Suppressor macrophage (primary cell): ENCODE measurements at places on chromosomes 16 and 17.

DNA sequence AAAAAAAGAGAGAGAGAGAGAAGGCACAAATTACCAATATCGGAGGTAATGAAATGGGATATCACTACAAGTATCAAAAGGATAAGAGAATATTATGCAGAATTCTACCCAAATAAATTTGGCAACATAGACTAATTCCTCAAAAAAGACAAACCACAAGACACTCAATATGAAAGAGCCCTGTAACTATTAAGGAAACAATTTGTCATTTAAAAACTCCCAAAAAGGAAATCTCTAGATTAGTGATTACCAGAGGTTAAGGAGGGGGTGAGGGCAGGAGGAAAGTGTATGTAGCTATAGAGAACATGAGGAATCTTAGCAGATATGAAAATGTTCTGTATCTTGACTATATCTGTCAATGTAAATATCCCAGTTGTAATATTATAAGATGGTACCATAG lies 54.0 kb downstream of the CFDP1 start:
- DNase-seq, result peak; percentile 61

GRCh38 chr16:29809850-29810698 lies 1.9 kb upstream of the PRRT2 start:
- no peak for DNase-seq

DNA sequence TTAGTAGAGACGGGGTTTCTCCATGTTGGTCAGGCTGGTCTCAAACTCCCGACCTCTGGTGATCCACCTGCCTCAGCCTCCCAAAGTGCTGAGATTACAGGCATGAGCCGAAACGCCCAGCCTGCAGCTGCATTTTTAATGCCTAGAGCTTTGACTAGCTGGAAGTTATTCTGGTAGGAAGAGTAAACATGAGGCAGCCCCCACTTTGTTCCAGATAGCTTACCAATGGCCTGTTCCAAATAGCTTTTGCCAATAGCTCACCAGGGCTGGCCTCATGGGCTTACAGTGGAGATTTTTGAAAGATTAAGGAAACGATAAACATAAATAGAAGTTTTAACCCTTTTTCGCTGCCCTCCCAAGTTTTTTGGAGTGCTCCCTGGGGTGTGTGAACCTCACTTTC lies 9.8 kb downstream of the TRPV2 start:
- DNase-seq, result no peak

DNA sequence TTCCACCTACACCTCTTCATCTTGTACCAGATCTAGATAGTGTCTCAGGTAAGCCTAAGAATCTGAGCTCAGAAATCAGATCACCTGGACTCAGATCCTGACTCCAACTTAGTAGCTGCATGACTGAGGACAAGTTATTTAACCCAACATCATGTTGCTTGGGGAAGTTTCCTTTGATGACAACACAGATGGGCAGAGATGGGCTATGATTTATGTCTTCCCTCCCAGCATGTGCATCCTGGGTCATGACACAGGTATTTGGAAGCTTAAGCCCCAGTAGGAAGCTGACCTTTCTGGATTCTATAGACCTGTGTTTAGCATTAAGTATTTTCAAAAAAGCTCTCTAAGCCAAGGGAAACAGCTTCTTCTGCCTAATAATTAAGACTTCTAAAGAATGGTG lies 12.4 kb upstream of the HEATR6 start:
- DNase-seq, result peak; percentile 21

DNA sequence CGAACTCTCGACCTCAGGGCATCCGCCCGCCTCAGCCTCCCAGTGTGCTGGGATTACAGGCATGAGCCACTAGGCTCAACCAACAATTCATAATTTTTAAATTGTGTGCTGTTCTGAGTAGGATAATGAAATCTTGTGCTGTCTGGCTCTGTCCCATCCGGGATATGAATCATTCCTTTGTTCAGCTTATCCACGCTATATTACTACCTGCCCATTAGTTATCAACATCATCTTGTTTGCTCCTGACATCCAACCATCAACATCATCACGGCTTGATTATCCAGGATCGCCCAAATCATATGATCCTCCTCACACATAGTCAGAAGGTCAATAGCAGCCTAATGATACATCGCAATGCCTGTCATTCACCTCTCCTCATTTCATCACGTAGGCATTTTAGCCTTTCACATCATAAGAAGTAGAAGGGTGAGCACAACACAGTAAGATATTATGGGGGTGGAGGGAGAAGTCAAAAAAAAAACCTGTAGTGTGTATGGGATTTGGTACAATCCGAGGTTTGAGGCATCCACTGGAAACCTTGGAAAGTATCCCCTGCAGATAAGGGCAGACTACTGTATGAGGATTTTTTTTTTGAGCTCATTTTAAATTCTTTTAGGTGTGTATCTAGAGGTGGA lies 77.0 kb upstream of the SIAH1 start:
- no peak for DNase-seq
